ENCODE measurements at places on chromosomes 2 and 18.
A peak's percentile ranks its signal among the peaks of the same experiment; 100 is the strongest.

DNA sequence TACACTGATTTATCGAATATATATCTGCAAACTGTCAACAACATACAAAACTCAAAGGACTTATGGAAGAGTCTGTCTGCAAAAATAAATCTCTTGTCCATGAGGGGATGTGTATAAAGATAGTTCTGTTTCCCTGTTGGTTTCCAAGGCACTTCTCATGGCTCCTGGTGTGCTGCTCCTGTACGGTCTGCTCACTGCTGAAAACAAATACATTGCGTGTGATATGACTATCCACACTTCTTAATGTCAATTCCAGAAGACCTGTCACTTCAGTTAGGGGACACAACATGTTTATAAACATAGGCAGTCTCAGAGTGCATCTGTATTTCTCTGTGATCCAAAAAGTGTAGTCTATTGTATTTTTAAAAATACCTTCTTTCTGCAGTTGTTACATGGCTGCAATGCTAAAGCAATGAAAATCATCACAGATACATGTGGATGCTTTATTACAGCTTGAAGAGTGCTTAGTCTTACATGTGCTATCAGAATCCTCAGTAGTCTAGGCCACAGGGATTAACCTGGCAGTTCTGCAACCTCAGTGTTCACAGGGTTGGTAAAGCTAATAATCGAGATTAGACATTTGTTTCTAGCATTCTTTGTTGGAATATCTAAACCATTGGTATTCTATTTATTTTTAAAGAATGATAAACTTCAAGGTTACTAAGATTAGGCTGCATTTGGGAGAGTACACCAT lies 7.8 kb downstream of the ALKAL2 start:
- DNase-seq, result no peak

DNA sequence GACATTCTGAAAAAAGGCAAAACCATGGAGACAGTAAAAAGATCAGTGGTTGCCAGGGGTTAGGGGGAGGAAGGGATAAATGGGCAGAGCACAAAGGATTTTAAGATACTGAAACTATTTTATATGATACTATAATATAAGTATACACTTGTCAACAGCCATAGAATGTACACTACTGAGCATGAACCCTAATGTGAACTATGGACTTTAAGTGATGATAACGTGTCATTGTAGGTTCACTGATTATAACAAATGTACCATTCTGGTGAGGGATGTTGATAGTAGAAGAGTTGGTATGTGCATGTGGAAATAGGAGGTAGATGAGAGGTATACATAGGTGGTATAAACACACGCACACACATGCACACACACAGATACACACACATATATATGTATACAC lies 241.6 kb downstream of the NOL4 start:
- DNase-seq, result no peak

DNA sequence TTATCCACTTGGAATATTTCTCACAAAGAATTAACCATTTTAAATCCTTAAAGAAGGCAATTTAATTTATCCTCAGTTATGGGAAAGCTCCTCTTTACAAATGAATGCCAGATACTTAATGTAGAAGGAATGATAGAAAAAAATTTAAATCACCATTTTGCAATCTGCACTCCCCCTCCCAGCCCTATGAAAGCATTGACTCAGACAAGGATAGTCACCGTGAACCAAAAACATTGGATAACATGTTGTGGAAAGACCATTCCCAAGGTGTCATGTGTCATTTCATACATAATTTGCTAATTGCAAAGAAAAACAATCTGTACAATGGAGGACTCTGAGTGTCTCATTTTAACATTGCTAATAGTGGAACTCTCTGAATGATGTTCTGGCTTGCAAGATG lies 421.0 kb downstream of the TXNL1 start:
- DNase-seq, result no peak

DNA sequence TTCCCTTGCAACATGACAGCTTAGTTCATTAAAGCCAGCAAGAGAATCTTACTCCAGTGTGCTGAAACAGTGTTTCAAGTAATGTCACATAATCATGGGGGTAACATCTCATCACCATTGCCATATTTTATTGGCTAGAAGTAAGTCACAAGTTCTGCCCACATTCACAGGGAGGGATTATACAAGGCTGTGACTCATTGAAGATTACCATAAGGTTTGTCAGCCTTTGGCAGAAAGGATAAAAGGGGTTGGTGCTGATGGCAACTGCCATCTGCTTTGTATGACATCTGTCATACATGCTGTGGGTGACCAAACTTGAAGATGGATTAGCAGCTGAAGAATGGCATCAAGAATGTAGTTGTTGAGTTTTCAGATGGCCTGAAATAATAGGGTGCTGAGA lies 61.2 kb downstream of the KCNE4 start:
- no peak for DNase-seq

DNA sequence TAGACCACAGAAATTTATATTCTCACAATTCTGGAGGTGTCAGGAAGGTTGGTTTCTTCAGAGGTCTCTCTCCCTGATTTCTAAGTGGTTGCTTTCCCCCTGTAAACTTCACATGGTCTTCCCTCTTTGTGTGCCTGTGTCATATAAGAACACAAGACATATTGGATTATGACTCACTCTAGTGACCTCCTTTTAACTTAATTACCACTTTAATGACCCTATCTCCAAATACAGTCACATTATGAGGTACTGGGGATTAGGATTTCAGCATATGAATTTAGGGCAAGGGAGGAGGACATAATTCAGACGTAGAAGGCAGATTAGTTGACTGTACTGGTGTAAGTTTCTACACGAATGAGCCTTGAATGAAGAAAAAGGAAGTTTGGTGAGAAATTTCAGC lies 38.2 kb upstream of the EPHA4 start:
- no peak for DNase-seq

DNA sequence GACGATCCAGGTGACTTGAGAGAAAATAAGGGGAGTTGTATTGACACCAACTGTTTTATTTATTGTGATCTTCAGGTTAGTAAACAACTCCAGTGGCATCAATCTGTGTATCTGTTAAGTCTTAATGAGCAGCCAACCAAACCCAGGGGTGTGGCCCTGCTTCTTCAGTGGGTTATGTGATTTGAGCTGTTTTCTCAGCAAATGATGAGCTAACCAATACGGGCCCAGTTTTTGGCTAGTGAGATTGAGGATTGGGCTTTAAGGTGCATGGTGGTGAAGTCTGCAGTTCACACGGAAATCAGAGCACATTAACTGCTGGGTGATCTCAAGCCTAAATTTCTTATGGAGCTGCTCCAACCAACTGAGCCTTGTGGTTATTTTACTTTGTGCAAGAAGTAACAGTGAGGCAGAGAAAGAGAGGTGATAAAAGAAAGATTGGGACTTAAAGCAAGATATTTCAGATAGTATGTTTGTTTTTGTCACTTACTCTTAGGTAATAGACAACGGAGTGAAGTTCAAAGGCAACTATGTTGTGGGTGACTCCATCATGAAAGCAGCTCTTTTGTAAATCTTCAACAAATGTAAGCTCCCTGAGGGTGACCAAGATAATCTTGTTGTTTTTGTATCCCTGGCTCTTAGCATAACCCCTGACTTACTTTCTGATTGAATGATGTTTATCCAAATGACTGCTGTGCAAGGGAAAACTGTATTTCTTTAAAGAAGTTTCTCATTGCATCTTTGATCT lies 2.4 kb downstream of the MTCL1 start:
- no peak for DNase-seq

- DNase-seq, result no peak
These were observed 85.3 kb downstream of the CYP26B1 start for GRCh38 chr2:72062336-72062735.

DNA sequence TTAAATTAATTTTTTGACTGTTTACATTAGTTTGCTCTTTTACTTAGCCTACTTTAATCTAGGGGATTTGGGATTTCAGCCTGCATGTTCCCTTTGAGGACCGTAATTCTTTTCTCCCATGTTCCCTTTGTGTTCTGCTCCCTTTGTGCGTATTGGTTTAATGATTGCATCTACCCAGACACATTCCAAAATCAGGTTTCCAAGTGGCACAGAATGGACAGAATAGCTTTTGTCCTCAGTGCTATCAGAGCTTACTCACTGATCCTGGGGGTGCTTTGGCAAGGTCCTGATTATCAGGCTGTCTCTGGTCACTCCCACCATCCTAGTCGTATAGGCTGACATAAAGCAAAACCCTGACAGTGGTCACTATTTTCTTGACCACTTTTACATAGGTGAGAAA lies 867.5 kb downstream of the TSN start:
- DNase-seq, result no peak

- no peak for DNase-seq
These were observed 152.9 kb upstream of the DNMT3A start for GRCh38 chr2:25494616-25495015.

- DNase-seq, result no peak
These were observed 19.3 kb downstream of the SPRED2 start for GRCh38 chr2:65413106-65413505.

- no peak for DNase-seq
These were observed 252.8 kb upstream of the GYPC start for GRCh38 chr2:126403039-126403628.

DNA sequence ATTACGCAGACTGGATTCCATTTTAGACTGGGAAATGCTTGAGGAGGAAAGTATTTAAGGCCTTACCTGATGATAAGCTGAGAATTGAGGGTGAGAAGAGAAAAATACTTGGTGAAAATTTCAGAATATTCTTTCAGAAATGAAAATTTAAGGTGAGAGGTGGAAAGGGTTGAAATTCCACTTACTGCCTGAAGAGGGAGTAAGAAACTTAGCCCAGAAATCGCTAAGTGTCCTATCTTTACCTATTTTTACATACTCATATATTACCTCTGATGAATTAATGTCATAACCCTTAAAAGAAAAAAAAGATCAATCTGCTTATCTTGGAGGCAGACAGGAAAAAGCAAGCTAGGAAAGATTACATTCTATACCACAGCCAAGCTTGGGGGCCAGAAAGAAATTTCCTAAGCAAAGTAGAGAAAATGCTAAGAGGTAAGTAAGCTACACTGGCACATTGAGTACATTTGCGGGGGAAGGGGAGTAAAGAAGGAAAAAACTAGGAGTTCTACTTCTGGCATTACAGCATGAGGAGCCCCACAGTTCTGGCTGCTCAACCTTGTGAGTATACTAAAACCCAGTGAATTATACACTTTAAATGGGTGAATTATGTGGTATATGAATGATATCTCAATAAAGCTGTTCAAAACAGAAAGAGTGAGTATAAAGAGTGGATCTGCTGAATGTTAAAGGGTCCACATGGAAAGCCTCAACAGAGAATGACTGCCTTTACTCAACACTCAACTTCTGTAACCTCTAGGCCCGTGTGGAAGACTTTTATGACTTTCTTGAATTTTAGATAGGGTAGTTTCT lies 33.8 kb downstream of the SMC6 start:
- no peak for DNase-seq

DNA sequence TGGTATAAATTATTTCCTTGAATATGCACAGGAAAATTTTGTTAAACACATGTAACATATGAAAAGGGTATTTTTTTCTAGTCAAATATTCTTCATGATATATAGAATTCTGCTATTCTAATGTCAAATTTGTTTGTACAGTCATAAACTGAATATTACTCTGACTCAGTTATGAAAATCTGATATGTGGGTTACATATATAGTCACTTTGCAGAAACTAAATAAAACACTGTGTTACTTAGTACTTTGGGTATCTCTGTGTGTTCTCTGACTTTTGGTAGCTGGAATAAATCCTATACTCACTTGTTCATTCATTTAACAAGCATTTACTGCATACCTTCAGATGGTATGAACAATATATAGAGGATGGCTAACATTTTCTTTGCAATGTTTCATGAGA lies 159.4 kb downstream of the TTC27 start:
- no peak for DNase-seq

DNA sequence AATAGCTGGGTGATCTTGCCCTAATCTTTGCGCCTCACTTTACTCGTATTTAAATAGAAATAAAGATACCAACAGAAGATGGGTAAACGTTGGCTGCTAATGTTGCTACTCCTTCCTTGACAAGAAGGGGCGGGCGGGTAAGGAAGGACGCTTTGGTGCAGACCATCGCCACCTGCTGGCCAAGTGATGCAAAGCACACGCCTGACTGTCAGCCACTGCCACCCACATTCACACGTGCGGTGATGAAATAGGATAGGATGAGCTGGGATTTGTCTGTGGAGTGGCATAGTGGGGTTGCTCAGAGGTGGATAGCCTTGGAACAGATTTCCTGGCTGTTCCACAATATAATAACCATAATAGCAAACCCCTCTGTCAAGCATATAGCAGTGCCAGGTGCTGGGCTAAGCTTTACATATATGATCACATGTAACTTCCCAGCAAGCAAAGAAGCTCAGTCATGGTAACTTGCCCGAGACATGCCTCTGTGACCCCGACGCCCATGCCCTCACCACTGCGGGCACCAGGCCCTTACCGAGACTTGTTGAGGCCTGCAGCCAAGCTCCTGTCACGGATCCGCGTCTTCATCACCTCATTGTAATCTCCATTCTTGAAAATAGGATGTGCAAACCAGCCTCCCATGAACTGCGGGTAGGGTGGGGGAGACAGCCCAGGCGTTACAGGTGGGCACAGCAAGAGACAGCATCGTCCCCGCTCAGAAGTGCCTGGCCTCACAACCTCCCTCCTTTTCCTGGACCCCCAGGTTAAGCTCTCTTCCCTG lies 39.3 kb downstream of the LCT start:
- peak; percentile 38 for DNase-seq

GRCh38 chr2:47890711-47891368 lies 15.5 kb downstream of the FBXO11 start:
- DNase-seq, result no peak

GRCh38 chr2:168355121-168355520 lies 101.0 kb upstream of the CERS6 start:
- DNase-seq, result peak; percentile 2

GRCh38 chr18:65487569-65487968 lies 263.2 kb upstream of the CDH7 start:
- peak; percentile 11 for DNase-seq

DNA sequence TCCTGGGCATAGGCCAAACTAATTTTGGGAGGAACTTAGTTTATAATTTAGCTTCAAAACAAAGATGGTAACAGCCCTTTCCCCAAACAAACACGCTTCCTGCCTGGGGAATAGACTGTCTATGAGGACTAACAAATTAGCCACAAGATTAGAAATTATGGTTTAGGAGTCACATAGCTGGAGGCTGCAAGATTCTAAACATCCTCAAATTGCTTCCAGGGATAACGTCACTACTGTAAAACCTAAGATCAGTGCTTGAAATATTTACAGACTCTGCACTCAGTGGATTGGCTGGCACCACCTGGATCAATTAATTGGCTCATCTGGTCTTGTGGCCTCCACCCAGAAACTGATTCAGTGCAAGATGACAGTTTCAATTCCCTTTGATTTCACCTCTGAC lies 118.0 kb upstream of the TACR1 start:
- DNase-seq, result no peak

DNA sequence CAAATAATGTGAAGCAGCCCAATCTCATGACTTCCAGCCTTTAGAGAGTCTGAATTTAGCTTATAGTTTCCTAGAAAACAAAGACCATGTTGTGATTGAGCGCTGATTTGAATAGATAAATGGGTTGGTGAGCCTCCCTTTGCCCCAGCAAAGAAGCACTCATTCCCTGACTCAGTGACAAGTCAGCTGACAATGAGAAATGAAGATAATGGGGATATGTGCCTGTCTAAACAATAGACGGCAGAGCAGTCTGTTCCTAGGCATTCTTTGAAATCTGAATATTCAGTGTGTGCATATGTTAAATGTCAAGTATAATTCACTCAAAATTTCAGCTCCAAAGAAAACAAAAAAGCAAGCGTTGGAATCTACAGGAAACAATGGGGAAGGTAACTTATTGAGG lies 34.8 kb upstream of the LINC00305 start:
- no peak for DNase-seq

GRCh38 chr18:79575891-79576685 lies 103.5 kb upstream of the CTDP1 start:
- no peak for DNase-seq

GRCh38 chr2:156147594-156148330 lies 184.8 kb downstream of the NR4A2 start:
- no peak for DNase-seq

Measured in NCI-H187 (cell line).